ENCODE measurements at places on chromosomes 16 and 17.

DNA sequence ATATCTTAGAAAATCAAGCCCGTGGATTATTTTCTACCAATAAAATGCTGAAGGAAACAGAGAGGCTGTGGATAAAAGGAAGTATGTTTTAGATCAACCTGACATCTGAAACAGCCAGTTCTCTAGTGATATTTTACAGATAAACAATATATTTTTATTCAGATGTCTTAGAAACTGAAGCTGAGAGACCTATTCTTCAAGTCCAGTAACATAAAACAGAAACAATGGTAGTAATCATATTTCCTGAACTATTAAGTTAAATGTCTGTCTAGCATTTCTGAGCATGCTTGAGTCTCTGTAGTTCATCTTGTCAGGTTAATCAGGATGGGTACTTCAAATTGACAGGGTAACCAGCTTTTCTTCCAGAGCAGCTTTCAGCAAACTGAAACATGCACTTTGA lies 449.6 kb upstream of the TOM1L1 start:
- no peak for DNase-seq

DNA sequence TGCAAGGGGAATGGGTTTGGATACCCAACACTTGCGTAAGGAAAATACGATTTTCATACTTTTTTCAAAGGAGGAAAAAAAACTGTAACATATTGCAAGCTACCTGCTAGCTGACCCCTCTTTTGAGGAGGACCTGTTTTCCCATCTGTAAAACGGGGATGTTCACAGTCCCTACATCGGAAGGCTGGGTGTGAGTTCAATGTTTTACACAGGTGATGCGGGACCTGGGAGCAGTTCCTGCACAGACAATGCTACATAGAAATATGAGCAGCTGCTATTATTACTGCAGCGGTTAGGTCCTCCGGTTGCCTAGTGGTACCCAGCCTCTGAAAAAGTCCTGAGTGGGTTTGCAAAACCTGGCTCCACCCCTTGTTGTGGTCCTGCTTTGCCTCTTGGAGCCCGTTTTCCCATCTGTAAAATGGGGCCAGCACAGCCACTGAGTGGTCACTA lies 3.5 kb downstream of the SOCS1 start:
- DNase-seq, result no peak

- DNase-seq, result no peak
These were observed 27.5 kb downstream of the MPP2 start for GRCh38 chr17:43879723-43880419.

DNA sequence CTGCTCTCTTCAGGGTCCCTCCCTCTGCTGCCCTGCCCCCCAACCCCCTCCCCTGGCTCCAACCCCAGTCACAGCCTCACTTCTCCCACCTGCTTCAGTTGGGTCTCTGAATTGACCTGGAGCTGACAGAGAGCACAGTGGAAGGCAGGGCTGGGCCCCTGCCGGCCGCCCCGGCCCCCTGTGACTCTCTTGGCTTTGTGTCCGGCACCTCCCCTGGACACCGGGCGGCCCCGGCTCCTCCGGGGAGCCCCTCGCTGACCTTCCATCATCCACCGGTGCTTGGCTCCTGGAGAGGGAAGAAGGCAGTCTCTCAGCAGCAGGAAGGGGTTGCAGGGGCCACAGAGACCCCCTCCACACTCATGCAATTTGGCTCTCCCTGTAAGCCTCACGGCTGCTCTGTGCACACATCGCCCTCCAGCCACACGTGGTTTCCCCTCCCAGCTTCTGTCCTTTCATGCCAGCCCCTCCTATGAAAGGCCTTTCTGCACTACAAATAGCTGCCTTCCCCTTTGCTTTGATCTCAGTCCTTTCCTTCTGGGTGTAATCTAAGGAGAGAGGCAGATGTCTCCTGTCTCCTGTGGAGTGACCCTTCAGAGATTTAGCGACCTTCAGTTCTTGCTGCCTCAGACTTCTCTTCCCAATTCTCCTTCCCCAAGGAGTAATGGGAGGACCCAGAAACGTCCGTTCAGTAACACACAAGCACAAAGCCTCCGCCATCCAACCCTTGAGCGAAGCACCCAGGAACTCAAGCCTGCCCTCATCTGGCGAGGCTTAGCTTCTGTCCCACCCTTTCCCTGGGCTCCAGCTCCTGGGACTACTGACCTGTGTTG lies 8.3 kb downstream of the NKIRAS2 start:
- DNase-seq, result no peak

GRCh38 chr17:72600934-72601333 lies 480.1 kb downstream of the SOX9 start:
- no peak for DNase-seq

DNA sequence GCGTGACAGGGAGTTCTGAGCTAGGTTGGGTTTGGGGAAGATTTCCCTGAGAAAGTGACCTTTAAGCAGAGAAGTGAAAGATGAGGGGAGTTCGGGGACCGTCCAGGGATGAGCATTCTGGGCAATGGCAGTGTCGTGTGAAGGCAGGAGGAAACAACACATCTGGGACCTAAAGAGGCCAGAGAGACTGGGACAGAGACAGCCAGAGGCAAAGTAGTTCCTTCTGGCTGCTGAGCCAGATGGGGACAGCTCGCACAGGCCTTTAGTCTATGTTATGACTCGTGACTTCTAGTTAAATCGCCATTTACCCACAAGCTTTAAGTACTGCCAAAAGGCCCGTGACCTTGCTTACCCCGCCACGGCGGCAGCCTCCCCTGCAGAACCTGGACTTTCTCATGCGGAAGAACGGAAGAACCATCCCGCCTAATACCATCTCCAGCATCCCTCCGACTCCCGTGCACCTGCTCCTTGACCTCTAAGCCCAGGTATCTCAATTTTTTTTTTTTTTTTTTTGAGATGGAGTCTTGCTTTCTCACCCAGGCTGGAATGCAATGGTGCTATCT lies 8.5 kb upstream of the MED11 start:
- no peak for DNase-seq

DNA sequence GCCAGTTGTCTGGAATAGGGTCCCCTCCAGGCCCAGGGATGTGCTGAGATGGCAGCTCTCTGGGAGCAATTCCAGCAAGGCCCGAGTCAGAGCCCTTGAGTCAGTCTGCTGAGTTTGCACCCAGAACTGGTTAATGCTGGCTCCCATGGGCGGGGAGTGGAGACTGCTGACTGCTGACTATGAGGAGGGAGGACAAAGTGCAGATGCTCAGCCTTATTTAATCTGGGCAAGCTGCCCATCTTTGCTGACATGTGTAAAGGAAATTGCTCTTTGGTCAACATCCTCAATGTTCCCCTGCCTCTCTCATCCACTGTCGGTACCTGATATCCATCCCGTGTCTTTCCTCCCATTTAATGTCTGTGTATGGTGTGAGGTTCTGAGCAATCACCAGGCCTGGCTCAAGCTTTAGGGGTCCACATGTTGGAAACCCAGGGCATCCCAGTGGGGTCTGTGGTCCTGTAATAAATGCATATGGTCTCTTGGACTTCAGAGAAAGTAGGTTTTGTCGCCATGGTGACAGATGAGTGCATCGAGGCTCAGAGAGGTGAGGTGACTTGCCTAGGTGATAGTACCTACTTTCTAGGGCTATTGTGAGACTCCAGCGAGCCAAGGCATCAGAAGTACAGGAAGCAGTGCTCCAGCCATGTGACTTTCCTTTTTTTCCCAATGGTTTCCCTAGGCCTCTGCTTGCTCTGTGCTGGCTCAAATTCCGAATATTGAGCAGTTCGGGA lies 20.0 kb upstream of the RNF135 start:
- no peak for DNase-seq

- DNase-seq, result no peak
These were observed 1465.0 kb upstream of the GOT2 start for GRCh38 chr16:60199150-60199549.

- DNase-seq, result no peak
These were observed 113.4 kb upstream of the CDH8 start for GRCh38 chr16:62149631-62150030.

DNA sequence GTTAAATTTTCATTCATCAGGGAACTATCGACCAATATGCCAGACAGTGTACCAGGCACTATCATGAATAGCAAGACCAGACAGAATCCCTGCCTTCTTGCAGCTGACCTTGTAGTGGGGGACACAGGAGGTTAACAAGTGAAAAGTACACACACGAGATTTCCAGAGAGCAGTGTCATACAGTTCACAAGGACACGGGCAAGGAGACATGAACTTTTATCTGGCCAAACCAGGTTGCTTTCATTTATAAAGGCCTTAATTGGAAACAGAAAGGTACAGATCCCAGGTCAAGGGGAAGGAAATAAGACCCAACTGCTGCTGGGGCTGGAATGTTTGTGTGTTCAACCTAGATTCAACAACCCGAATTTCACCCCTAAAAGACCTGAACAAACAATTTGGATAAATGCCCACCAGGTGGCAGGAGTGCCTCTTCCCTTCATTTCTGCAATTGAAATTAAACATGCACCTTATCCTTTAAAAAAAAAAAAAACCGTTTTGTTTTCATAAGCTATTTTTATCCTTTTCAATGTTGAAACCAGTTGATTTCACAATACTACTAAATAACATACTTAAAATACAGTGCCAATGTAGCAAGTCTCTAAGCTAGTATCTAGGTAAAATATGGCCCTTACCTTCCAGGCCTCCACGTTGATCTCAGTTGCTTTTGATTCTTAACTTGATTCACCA lies 65.9 kb downstream of the EMP2 start:
- DNase-seq, result no peak

DNA sequence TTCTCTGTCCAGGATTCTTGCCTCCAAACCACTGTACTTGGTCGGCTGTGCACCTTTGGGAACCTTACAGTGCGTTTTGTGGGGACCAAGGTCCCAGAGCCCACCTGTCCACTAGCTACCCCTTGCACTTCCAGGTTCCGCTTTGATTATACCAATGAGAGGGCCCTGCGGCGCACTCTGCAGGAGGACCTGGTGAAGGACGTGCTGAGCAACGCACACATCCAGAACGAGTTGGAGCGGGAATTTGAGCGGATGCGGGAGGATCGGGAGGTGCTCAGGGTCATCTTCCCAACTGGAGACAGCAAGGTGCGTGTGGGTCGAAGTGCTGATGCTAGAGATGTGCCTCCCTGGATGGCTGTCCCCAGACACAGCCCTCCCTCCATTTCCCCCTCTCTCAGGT lies 18.8 kb downstream of the POLR2A start:
- DNase-seq, result no peak

DNA sequence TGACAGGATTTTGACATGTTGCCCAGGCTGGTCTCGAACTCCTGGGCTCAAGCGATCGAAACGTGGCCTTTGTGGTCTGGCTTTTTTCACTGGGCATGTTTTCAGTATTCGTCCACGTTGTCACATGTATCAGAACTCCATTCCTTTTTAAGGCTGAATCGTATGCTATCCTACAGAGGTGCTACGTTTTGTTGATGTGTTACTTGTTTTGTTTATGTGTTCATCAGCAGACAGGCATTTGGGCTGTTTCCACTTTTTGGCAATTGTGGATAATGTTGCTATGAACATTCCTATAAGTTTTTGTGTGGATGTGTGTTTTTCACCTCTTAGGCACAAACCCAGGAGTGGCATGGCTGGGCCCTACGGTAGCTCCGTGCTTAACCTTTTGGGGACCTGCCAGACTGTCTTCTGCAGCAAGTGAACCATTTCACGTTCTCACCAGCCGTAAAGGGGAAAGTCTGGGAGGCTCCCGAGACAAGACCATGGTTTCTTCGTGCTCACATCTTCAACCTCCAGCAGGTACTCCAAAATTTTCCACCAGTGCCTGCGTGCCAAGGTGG lies 26.9 kb downstream of the ADCY9 start:
- DNase-seq, result no peak

- no peak for DNase-seq
These were observed 716 bp downstream of the TMEM94 start for GRCh38 chr17:75457047-75457654.

DNA sequence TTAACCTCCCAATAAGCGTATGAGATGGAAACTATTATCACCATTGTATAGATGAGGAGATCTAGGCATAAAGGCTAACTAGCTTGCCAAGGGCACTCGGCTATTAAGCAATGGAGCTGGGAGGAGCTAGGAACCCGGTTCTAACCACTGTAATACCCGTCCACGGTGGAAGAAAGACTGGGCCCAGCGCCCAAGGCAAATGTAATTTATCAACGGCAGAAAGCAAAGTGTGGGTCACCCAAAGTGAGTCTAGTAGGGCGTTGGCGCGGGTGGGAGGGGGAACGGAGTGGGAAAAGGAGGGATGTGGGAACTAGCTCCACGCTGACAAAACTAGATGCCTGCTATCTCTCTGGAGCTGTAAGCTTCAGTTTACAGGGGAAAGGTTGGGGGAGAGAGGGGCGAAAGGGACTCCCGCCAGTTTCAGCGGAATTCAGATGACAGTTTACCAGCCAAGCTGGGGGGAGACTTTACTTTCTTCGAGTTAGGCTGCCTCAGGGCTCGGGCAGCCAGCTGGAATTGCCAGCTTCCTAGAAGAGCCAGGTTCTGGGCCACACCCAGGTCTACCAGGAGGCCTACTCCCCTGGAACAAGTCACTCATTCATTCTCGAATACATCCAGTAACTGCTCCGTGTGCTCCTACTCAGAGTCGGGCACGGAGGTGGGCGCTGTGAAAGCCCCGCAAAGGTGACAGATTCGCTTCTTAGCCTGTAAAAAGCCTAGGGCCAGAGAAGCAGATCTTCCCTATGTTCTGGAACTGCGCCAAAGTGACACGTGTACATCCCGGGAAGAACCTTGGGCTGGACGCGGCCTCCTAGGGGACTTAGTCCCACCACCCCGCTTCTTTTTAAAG lies 837 bp downstream of the LRRC59 start:
- no peak for DNase-seq

GRCh38 chr16:17845031-17845430 lies 374.3 kb upstream of the XYLT1 start:
- DNase-seq, result no peak

GRCh38 chr16:84043486-84044117 lies 1.0 kb upstream of the SLC38A8 start:
- DNase-seq, result no peak

DNA sequence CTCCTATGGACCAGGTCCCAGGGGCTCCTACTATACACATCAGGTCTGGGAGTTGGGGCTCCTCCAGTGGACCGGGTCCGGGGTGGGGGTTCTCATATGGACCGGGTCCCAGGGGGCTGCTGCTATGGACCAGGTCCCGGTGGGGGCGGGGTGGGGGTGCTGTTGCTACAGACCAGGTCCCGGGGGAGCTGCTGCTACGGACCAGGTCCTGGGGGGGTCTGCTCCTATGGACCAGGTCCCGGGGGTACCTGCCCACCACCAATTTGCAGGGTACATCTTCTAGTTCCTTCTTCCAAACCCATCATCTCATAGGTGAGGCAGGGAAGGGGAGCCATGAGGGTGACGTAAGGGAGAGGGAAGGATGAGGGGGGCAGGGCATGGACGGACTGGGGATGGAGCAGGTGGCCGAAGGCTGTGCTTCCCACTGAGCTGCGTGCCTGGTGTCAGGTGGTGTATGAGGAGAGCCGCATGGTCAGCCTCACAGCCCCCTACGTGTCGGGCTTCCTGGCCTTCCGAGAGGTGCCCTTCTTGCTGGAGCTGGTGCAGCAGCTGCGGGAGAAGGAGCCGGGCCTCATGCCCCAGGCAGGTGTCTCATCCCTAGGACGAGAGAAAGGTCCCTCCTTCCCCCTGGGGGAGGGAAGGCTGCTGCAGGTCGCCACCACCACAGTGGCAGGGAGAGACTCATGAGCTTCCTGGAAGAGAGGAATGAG lies 6.6 kb downstream of the ENDOV start:
- peak; percentile 7 for DNase-seq

- no peak for DNase-seq
These were observed 299.8 kb upstream of the SALL1 start for GRCh38 chr16:51450909-51451308.
